Esophagus squamous epithelium (tissue), 5 donors: ENCODE measurements at places on chromosomes 3 and 15.

DNA sequence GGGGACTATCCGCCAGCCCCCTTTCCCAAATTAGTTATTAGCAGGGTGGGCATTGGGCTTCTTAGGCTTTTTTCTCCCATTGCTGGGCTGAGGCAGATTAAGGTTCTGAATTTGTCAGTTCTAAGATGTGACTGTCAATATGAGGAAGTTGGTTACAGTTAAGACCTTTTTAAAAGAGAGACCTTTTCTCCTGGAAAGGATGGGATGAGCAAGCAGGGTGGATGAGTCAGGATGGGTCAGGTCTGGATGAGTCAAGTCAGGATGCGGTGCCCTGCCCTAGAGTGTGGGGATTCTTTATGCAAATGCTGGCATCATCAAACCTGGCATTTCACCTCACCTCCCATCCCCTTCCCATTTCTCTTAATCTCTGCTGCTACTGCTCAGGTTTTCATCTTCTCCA is 1.9 kb downstream of the AEN start:
- DNase-seq, result no peak

DNA sequence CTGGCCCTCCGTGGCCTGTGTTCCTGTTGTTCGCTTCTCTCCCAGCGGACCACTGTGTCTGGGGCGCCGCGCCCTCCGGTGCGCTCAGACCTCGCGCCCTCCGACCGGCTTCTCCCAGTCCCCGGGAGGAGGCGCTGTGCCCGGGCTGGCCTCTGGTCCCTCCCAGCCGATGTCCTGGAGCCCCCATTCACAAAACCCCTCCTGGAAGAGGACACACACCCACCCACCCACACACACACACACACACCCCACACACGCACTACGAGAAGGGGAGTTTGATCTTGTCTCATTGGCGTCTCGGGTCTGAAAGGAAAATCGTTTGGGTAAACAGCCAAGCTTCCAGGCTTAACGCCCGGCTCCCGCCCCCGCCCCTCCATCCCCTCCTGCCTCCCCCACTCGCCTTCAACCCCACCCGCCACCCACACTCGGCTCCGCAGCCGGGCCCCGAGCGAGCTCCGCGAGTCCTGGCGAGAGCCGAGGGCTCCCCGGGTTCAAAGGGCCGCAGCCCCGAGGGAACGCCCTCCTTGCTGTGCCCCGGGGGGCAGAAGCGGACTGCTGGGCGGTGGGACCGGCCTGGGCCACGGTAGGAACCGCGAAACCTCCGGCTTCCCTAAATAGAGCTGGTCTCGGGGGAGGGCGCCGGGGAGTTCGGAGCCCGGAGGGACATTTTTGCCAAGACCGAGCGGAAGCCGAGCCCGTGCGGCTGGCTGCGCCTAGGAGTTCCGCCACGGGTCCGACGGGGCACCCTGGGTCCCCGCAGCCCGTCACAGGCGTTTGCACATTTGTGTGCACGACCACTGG is 23.6 kb downstream of the NR2F2 start:
- no peak for DNase-seq

GRCh38 chr3:126213379-126214028 is 33.1 kb upstream of the ALDH1L1 start:
- no peak for DNase-seq

DNA sequence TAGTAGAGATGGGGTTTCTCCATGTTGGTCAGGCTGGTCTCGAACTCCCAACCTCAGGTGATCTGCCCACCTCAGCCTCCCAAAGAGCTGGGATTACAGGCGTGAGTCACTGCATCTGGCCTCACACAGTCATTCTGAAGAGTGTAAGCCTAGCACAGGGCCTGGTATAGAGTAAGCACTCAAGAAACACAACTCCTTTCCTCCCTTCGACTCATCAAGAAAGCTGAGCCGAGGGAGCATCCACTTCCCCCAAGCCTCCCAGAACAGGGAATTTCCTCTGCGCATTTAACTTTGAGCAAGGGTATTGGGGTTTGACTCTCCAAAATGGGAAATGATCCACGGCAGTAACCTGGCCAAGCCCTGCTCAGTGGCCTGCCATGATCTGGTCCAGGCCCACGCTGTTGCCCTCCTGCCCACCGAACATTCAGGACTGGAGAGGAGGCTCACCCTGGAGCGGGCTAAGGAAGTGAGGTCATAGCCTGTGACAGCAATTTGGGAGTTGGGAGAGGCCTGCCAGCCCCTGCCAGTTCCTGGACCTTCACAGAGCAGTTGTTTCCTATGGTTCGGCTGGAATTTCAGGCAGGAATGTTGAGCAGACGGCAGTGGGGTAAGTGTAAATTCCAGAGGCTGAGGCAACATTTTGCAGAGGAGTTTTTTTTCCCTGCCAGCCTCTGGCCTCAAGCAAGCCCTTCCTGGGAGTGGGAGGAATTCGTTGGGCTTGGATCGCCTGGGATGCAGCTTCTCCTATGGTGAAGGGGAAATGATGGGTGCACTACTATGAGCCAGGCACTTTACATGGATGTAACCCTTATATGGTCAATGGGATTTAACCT is 21.2 kb upstream of the SMAD3 start:
- DNase-seq, result no peak

DNA sequence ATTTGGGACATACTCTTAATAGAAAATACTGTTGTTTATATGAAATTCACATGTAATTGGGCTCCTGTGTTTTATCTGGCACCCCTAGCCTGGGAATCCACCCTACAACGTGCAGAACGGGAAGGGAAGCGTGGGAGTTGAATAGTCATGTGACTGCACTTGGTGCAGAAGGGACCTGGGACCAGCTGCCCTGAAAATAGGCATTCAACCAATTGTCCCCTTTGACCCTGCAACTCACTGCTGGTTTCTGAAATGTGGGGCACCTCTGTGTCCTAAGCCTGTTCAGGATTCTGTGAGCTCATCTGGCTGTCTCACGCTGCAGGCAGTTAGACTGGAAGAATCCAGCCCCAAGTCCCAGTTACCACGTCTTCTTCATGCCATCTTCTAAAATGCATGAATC is 79.7 kb downstream of the CACNA2D3 start:
- no peak for DNase-seq

DNA sequence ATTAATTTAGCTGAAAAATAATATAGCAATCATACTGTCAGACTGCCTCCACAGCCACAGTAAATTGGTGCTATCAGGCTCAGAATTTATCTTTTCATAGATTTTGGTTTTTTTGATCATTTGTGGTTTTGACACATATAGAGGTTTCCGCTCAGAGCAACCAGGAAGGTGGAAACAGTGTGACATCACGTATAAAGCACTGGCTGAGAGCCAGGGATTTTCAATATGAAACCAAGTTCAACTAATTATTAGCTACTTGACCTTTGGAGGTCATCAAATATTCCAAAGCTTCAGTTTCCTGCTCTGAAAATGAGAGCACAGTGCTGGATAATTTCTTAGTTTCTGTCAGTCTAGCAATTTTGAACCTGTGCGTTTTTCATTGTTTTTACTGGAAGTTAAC is 433.8 kb upstream of the SUCLG2 start:
- no peak for DNase-seq

- no peak for DNase-seq
These were observed 1034.7 kb downstream of the FHIT start for GRCh38 chr3:60216462-60217075.

GRCh38 chr3:161745741-161746140 is 249.1 kb downstream of the OTOL1 start:
- no peak for DNase-seq

GRCh38 chr15:42832576-42832975 is 88.0 kb downstream of the TTBK2 start:
- no peak for DNase-seq

DNA sequence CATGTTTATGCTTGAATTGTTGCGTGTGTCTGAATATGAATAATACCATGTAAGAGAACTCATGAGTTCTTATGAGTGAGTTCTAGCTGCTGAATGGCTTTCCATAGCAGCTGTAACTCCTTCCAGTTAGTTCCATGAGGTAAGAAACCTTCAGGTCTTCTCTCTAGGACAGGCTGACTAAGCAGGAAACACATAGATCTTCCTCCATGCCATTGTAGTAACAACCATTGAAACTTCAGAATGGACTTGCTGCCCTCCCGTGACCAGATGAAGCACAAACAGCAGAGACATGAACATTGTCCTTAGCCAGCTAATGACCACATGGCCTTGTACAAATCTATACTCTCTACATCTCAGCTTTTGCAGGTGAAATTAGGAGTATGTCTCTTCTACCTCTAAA is 200.0 kb downstream of the ZNF385D start:
- DNase-seq, result no peak

- DNase-seq, result no peak
These were observed 89.3 kb downstream of the ST6GAL1 start for GRCh38 chr3:187019542-187020072.

- no peak for DNase-seq
These were observed 8.5 kb upstream of the SLC24A5 start for GRCh38 chr15:48112242-48112641.

- DNase-seq, result no peak
These were observed 523.2 kb downstream of the OTOL1 start for GRCh38 chr3:162019817-162020216.

DNA sequence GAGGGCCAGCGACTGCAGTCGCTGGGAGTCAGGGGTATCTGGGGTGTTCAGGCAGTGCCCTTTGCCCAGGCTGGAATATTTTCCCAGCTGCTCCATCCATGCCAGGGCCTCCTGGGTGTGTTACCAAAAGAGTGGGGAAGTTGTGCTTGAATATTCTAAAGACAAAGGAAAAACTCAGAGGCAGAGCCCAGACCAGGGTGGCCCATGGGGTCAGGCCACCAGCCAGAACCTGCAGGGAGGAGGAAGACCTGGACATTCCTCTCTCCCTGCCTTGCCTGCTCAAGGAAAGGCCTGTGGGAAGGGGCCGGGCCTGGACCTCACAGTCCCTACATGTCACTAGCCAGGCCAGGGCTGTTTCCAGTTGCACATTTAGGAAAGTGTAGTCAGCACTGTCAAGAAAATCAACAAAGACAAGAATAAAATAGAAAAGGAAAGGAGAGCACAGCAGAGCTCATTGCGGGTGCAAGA is 16.0 kb upstream of the KLF15 start:
- no peak for DNase-seq

GRCh38 chr15:63572749-63573464 is 24.3 kb upstream of the FBXL22 start:
- DNase-seq, result no peak

GRCh38 chr3:195900436-195901355 is 7.7 kb downstream of the TNK2 start:
- peak; percentile 30 for DNase-seq

- no peak for DNase-seq
These were observed 395.5 kb downstream of the FGF12 start for GRCh38 chr3:192331749-192332385.

DNA sequence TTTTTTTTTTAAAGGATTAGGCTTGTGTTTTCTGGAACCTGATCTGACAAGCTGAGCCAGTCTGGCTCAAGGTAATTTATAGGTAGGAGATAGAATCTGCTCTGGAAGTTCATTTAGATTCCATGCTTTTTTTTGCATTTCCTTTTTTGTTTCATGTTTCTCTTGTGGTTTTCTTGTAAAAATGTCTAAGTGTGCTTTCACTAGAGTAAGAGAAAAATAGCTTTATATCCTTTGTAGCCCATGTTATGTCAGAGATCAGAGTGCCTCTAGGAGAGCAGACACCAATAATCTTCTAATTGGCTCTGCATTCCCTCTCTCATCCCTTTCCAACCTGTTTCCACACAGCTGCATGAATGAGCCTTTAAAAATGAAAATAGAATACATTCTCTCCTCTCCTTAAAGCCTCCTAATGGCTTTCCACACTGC is 389.8 kb upstream of the KCNMB2 start:
- DNase-seq, result no peak

GRCh38 chr3:127440384-127440783 is 150.1 kb downstream of the TPRA1 start:
- DNase-seq, result no peak

- DNase-seq, result no peak
These were observed 100.8 kb upstream of the NEDD4 start for GRCh38 chr15:56094171-56094570.

- DNase-seq, result no peak
These were observed 176.6 kb downstream of the XXYLT1 start for GRCh38 chr3:195094191-195094921.

- DNase-seq, result peak; percentile 69
These were observed at the start of gene USP3 for GRCh38 chr15:63504247-63504978. USP3 (plus strand) TSS chr15:63504593; CDS start chr15:63504740, 147 bp downstream.

DNA sequence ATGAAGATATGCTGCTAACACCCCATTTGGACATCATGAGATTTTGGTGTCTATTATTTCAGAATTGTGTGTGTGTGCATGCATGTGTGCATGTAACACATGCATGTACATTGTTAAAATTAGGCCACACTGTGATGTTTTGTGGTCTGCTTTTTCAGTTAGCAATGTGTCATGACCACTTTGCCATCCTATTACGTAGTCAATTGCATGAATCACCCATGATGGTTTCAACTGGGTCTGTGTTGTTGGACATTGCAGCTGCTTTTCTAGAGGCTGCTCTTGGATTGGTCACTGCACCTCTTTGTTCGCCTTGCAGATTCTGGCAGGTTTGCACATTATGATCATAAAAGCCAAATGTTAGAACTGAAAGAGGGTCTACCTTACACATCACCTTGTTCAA is 101.0 kb upstream of the THBS1 start:
- no peak for DNase-seq

- no peak for DNase-seq
These were observed 134.5 kb upstream of the AADACL2 start for GRCh38 chr3:151599103-151599672.

GRCh38 chr3:178777718-178778411 is 241.6 kb downstream of the KCNMB2 start:
- no peak for DNase-seq
